ENCODE measurements at places on chromosomes 7 and 10.

- no peak for DNase-seq
Observed at GRCh38 chr7:110650328-110650727, 440.6 kb upstream of the LRRN3 start.

DNA sequence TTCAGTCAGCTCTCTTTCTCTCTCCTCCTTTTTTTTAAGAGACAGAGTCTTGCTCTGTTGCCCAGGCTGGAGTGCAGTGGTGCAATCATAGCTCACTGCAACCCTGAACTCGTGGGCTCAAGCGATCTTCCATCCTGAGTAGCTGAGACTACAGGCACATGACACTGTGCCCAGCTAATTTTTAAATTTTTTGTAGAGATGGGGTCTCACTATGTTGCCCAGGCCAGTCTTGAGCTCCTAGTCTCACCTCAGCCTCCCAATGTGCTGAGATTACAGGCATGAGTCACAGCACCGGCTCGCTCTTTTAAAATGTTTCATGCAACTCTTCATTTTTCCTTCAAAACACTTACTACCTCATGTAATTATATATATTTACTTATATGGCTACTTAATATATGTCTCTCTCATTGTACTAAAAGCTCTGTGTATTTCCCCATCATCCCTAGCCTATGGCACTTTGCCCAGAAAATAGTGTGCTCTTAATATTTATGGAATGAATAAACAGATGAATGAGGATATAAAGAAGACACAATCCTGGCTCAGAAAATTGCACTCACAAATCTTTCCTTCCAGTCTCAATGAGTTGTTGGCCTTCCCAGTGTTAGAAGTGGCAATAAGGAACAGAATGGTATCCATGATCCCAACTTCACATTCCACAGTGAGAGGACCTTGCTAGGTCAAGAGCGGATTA is 33.9 kb downstream of the EBLN1 start:
- no peak for DNase-seq

DNA sequence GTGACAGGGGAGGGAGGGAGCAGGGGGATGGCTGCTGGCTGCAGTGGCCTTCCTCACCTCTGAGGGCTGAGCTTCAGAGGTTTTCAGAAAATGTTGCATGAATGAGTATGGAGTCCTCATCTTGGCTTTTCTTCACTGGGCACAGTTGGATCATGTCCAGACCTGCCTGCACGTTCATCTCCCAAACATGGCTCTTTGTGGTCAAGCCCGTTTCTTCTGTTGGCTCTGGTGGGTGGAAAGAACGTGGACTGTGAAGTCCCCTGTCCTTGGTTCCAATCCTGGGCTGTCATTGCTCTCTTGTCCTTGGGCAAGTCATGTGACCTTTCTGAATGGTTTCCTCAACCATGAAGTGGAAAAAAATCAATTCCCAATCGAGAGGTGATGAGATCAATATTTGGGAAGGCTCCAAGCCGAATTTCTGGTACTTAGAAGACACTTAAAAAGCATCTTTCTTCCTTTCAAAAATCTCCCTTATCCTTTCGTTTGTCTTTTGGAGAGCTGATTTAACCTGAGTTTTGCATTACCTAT is 34.5 kb downstream of the TSPAN14 start:
- no peak for DNase-seq

- no peak for DNase-seq
Observed at GRCh38 chr7:77649716-77650349, 46.4 kb upstream of the RSBN1L start.

- no peak for DNase-seq
Observed at GRCh38 chr10:124035928-124036558, 57.4 kb downstream of the CHST15 start.

DNA sequence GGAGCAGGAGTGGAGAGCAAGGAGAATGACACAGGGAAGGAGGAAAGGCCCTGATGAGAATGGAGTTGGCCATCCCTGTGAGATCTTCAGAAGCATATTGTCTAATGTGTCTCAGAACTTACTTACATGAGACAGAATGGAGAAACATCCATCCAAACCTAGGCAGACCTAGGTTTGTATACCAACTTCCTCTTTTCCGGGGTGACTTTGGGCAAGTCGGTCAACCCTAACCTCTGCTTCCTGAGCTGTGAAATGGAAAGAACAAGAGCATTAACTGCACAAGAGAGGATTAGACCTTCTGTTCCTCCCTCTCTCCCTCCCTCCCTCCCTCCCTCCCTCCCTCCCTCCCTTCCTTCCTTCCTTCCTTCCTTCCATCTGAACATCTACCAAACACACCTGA is 4.5 kb downstream of the GHRHR start:
- DNase-seq = no peak

DNA sequence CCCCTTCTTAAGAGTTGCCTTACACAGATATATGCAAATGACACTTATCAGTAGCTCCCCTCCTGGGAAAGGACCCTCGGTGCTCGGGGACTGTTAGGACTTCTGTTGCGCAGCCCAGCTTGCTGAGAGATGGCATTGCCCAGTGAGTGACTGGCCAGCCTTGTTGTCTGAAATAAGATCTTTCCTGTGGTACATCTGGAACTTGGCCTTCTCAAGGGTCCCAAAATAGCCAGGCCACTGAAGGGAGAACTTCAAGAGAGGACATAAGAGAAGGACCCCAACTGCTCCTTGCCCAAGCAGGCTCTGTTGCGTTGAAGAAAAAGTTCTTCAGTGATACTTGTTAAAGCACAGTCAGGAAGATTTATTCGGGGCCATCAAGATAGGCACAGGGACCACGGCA is 17.3 kb downstream of the BAG3 start:
- DNase-seq = no peak

DNA sequence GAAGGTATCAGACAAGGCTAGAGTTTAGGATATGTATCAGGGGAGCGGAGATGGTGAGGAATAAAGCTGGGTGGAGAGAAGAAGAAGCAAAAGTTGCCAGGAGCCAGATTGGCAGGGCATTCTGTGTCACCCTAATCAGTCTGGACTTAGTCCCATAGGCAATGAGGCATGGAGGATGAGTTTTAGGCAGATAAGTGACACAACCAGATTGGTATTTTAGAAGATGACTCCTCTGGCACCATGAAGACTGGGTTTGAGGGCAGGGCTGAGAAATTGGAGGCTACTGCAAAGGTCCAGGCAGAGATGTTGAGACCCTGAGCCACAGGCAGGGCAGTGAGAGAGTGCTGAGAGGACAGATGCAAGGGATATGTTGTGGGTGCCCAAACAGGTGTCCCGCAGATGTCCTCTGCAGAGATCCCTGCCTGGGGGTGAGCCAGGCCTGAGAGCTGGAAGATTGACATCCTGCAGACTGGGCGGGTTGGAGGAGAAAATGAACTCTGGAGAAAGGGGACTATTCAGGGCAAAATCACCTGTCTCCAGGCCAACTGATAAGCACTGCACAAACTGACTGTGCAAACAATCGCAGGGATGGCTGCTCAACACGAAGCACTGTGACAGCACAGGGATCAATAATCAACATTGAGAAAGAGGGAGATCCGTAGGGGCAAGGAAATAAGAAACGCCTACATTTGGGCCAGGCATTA is 11.9 kb upstream of the HABP2 start:
- no peak for DNase-seq

DNA sequence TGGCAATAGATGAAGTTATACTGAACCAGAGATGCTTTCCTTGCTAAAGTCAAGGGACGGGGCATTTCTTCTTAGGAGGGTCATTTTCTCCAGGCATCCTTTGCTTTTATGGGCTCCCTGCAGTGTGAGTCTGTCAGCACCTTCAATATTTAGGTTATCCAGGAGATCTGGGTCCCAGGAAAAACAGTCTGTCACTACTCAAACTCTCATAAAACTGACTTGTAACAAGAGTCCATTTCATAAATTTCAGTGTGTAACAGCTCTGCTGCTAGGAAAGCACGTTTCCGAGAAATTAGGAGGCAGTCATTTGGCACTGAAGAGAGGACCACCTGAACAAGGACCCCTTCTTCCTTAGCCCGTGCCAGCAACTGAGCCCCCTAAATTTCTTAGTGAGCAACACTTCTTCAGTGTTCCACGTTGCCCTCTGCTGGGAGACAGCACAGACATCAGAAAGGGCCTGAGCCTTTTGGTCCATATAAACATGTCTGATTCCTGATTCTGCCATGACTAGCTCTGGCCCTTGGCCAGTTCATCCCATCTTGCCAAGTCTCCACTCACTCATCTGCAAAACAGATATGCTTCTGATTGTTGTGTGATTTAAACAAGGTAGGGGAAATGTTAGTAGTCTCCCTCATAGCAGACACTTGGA is 7.2 kb downstream of the GCC1 start:
- DNase-seq = no peak

GRCh38 chr7:157272351-157273207 is 64.2 kb upstream of the DNAJB6 start:
- DNase-seq = no peak

DNA sequence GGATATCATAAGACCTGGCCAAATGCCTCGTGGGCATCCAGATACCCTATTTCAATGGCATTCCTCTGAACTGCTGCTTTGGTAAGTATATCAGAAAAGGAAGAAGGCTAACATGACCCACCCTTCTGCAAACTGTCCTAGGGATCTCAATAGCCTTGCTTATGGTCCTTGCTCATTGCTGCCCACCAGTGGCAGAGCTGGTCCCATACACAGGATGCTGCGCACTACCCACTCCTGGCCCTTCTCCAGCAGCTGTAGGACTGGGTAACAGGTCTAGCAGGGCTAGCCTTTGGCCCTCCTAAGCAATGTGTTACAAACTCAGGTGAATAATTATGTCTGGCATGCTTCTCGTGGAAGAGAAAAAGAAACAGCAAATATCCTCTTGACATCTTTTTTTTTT is 72.5 kb downstream of the C10orf90 start:
- no peak for DNase-seq

DNA sequence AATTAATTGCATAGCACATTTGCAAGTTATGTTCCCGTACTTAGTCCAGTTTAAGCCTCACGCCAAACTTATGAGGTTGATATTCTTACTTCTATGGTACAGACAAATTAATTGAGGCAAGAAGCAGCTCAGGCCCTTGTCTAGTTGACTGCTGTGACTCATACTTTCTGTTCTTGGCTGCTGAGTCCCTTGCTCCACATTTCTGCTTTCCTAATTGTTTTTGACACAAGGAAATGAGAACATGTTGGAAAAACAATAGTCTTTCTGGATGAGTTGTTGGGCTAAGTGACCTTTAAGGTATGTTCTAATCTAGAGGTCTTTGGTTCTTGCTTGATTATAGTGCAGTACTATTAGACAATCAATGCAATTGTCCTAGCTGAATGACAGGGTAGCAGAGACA is 331.8 kb downstream of the NRG3 start:
- DNase-seq = no peak

DNA sequence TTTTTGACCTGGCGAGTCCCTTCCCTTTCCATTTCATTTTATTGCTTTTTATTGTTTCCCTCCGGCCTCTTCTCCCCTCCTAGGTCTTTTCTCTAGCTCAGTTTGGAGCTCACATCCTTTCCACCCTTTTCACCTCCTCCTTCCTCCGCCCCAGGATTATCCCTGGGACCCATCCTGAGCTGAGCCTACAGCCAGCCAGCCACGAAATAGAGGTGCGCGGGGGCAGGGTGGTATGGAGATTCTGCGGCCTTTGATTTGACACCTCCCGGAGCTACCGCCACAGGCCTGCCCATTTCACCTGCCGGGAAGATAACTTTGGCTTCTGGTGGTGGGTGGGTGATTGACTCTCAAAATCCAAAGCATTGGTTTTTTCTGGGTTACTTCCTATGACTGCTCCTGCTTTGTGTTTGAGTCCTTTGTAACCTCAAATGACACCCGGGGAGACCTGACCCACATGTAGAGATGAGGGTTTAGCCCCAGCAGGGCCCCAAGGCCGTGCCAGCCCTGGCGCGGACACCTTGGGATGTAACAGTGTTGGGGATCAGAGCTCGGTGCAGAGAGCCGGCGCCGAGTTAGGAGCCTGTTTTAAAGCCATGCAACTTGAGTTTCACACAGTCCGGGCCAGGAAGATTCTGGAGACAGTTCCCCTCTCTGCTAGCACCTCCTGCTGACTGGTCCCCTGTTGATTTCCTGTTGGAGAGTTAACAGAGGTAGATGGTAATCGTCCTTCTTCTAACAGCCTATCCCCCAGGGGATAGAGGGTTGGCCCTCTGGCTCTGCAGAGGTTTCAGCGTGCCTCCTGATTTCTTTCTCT is 1.5 kb downstream of the DUSP5 start:
- DNase-seq = no peak

DNA sequence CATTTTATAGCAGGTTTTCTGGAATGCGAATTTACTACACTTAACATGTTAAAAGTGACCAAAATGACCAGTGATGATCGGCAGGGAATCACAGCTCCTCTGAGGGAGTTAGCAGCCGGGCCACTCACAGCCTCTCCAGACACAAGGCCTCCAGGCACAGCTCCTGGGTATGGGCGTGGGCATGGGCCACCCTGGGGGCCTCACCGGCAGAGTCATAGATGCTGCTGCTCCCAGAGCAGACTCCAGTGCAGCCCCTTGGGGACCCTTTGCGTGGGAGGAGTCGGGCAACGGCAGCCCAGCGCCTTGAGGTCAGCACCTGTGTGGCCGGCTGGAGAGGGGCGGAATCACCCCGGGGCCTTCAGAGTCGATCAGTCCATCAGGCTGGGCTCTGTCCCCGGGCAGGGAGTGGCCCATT is 8.6 kb downstream of the KNDC1 start:
- no peak for DNase-seq

GRCh38 chr7:67493366-67493765 is 496.7 kb downstream of the TYW1 start:
- no peak for DNase-seq

GRCh38 chr7:88278881-88279280 is 27.8 kb downstream of the STEAP4 start:
- DNase-seq = no peak

DNA sequence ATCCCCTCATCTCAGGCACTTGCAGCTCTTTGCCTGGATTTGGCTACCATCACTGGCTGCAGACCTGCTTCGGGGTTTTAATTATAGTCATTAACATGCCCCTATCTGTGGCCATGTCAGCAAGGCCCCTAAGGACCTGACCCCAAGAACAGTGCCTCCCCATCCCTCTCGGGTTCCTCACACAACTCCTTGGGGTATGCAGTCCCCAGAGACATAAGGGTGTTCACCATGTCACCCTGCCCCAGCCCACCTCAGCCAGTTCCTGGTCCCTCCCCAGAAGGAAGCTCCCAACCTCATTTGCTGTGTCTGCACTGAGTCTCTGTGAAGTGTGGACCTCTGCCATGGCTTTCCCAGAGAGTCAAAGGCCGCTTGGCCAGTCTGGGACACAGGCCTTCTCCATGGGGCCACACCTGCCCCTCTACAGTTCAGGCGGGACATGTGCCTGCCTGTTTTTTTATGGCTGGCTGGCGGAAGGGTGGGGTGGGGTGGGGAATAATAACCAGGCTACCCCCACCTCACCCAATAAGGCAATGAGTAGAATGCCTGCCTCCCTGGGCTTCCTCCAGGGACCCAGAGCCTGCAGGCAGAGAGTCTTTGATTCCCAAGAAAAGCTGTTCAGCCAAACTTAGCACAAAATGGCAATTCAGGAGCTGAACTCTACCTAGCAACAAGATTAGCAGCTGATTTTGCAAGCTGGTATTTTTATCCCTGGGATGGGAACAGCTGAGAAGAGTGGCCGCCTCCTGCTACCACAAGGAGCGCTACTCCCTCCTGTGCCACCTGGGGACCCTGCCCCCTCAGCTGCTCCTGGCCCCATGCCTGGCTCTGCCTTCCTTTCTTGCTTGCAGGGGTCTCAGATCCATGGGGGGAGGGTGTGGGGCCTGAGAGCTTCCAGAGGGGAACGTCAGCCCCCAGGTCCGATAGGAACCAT is 23.7 kb upstream of the CAMK2B start:
- DNase-seq = no peak

- DNase-seq = no peak
Observed at GRCh38 chr10:18608596-18608995, 42.8 kb downstream of the NSUN6 start.

GRCh38 chr7:19107356-19108146 is 9.9 kb downstream of the TWIST1 start:
- no peak for DNase-seq

GRCh38 chr10:68154211-68154497 is 44.9 kb downstream of the MYPN start:
- no peak for DNase-seq
